ENCODE measurements at places on chromosomes 2 and 18. TPM values are rescaled to one million over a fixed set of nuclear protein-coding genes. Genes with fewer than 3 reads are reported as not detected.

Gene WDR75
- 44.0 TPM for total RNA-seq

Gene FER1L5
- 0.25 TPM for total RNA-seq

Gene AMER3
- total RNA-seq = 26.8 TPM

Gene STARD6
- not detected for total RNA-seq

Gene SPP2
- not detected for total RNA-seq

Gene MC2R
- total RNA-seq = not detected

Gene RPRM
- total RNA-seq = 101 TPM

Gene CCDC85A
- total RNA-seq = 22.1 TPM

Gene HOXD11
- total RNA-seq = not detected

Gene SERPINB8
- total RNA-seq = 0.98 TPM

Gene ATP9B
- 37.1 TPM for total RNA-seq

Gene CYRIA
- total RNA-seq = 189 TPM

Gene MAL
- total RNA-seq = not detected

Gene GPBAR1
- total RNA-seq = 0.25 TPM

Gene COLEC11
- total RNA-seq = 0.25 TPM

Gene PLEK
- total RNA-seq = 1.7 TPM

Gene SLC20A1
- total RNA-seq = 31.5 TPM

Gene MROH2A
- total RNA-seq = not detected

Gene GALNT13
- total RNA-seq = 22.1 TPM

Gene REG1B
- not detected for total RNA-seq

Gene PTPRN
- 32.7 TPM for total RNA-seq

Gene SLC40A1
- 18.4 TPM for total RNA-seq

Gene RAD51AP2
- 0.25 TPM for total RNA-seq

Gene MYO7B
- total RNA-seq = under 0.01 TPM

Gene LONRF2
- total RNA-seq = 70.8 TPM

Gene KCNK3
- total RNA-seq = 4.2 TPM

Gene DSC2
- total RNA-seq = 5.4 TPM

Gene RGPD3
- total RNA-seq = 0.98 TPM

Gene SERPINB3
- total RNA-seq = not detected

Gene GATA6
- 0.25 TPM for total RNA-seq

Gene TCF23
- total RNA-seq = not detected

Gene CHRND
- total RNA-seq = not detected

Gene AAMP
- 94.2 TPM for total RNA-seq

Gene ABHD3
- total RNA-seq = 6.6 TPM

Gene TUBB8B
- total RNA-seq = not detected

Gene ATP6V1B1
- total RNA-seq = not detected

Gene ANKRD30BL
- total RNA-seq = 8.9 TPM

Measured in temporal lobe (tissue), 4 donors.